ENCODE measurements at places on chromosomes 5 and 9. TPM values are rescaled to one million over a fixed set of nuclear protein-coding genes. Genes with fewer than 3 reads are reported as not detected.

The CDH9 gene
- not detected for total RNA-seq

DNA sequence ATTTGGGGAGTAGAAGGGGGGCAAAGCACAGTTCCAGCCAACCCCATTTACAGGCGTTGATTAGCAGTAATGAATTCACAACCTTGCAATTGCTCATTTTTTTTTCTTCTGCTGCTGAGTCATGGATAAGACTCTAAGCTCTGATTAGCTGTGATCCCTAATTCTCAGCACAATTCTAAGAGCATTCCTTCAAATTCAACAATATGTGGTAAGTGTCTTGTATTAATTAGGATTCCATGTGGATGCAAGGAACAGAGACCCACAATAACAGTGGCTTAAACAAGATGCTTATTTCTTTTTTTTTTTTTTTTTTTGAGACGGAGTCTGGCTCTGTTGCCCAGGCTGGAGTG lies 133.4 kb downstream of the PALM2AKAP2 start:
- no peak for DNase-seq

The C9orf78 gene
- total RNA-seq, result 38.1 TPM

- no peak for DNase-seq
Observed at GRCh38 chr9:134560206-134560605, 81.4 kb upstream of the COL5A1 start.

The PDE6A gene
- total RNA-seq, result not detected

GRCh38 chr9:100720922-100721321 lies 143.0 kb downstream of the CAVIN4 start:
- no peak for DNase-seq

The PLEKHG4B gene
- total RNA-seq, result 0.21 TPM

GRCh38 chr9:77021922-77022782 lies 2.7 kb downstream of the FOXB2 start:
- no peak for DNase-seq

GRCh38 chr5:103450333-103451061 lies 112.1 kb downstream of the NUDT12 start:
- DNase-seq, result no peak

DNA sequence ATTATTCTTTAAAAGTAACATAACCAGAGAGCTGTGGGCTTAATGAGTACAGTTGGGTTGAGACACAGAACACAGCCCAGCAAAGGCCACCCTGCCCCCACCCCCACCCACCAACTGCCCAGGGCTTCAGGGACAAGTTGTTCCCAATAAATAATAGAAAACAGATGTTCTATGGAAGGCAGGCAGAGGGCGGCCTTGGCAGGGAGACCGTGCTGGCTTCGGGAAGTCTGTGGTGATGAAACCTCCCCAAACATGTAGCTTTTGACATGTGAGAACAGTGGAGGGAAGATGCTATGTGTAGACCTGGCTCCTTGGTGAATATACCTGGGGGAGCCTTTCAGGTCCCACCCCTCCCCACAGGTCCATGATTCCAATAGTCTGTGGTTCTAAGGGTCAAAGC lies 10.0 kb downstream of the TRAF1 start:
- peak; percentile 88 for DNase-seq

The EFNA5 gene
- 11.8 TPM for total RNA-seq

DNA sequence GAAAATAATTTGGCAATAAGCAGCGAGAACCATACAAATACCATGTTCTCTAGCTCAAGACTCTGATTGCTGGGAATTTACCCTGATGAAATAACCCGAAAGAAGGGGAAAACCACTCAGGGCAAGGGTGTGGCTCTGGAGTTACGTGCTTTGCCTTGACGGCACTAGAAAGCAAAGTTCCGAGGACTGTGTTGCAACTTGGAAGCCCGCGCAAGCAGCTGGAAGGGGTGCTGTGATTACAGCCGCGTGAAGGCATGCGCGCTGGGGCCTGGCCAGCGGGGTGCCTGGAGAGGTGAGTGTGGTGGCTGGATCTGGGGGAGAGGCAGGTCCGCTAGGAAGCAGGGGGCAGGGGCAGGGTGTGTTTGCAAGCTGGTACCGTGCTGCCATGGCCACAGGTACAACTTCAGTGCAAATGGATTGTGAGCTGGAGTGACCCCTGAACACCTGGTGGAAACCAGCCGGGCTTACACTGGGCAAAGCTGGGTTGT lies 52.6 kb upstream of the CNOT6 start:
- peak; percentile 73 for DNase-seq

All from aorta (tissue), 5 donors.